ENCODE measurements at places on chromosomes 6 and 20. TPM values are rescaled to one million over a fixed set of nuclear protein-coding genes. Genes with fewer than 3 reads are reported as not detected.

FLRT3 gene
- total RNA-seq = 4.0 TPM

SGK2 gene
- total RNA-seq = not detected

DDO gene
- total RNA-seq = 3.5 TPM

DNA sequence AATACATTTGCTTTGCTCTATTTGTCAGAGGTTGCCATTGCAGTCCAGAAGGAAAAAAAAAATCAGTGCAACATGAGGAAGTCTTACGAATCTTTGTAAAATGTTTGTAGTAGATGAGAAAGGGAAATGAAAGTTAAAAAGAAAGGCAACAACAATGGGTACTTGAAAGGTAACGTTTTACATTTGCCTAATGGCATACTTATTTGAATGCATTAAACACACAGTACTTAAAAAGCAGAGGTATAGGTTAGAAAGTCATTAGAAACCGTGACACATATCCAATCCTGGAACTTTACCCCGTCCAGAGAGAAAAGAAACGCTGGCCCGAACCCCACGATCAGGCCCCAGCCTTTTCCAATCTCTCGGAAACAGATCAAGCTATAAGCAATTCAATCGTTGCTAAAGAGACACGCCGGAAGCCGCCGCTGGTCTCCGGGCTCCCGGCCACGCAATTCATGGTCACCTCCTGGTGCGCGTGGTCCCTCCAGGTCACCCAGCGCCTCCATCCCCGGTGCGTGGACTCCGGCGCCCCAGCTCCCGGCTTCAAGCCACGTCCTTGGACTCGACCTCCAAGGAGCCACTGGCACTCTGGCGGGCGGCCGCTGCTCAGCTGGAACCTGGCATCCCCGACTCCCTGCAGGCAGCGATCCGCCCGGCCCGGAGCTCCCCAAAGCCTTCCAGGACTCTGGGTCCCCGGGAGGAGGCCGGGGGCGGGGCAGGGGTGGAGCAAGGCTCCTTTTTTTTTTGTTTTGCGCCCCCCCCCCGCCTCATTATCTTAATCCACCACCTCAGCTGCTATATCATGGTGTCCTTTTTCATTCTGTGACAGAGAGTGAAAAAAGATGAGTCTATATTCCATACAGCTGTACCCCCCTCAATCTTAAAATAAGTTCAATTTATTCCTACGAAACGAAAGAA lies at the start of gene SLC18B1:
SLC18B1 (minus strand) TSS at position 687 of the 918 bp plus-strand sequence; CDS start at position 506, 181 bp downstream.
- DNase-seq = peak; percentile 25

MOCS3 gene
- total RNA-seq = 9.4 TPM

GRCh38 chr20:36210436-36211021 lies 25.7 kb upstream of the AAR2 start:
- no peak for DNase-seq

ACSS2 gene
- 40.1 TPM for total RNA-seq

- no peak for DNase-seq
Observed at GRCh38 chr20:10747019-10747418, 73.2 kb upstream of the JAG1 start.

DNA sequence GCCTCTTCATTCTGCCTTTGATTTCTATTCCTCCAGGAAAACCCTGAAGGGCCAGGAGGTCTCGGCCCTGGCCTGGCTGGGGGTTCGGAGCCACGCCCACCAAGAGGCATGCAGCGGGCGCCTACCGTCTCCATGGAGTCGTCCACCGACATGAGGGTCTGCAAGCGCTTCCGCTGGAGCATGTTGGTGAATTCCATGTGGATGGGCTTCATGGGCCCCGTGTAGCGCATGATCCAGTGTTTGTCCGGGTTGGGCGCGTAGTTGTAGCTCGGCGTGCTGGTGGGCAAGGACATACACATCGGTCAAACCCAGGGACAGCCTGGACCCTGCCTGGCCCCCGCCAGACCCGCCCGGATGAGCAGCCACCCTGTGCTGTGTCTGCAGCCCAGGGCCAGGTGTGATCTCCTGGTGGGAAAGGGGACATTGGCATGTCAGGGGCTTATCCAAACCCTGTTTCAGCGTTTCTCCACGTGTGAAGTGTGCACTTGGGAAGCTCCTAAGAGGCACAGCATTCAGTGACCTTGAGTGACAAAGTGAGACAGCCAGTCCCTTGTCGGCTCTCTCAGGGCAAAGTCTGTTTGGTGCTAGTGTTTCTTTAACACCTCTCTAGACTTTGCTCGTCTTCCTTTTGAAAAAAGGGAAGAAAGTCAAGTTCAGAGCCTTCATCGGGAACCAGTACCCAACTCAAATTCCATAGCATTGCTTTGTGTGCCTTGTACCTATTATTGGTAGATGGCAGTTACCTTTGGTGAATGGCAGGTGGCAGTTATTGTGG lies 100.8 kb downstream of the SULF2 start:
- DNase-seq = no peak

MOXD1 gene
- 27.5 TPM for total RNA-seq

GSTA1 gene
- not detected for total RNA-seq

OR12D3 gene
- not detected for total RNA-seq

DNA sequence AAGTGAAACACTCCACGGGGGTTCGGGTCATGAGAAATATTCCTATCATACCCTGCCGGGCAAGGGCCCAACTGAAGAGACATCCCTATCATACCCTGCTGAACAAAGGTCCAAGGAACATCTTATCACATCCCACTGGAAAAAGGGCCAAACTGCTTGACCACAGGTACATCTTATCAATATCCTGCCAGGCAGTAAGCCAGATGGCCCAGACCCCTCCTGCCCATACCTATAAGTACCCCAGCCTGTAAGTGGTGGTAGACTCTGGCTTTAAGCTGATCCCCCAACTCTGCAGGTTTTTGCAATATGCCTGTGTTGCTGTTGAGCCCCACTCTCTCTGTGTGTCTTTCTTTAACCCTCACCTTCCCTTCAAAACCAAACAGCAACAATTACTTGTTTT lies 51.6 kb downstream of the ZNF334 start:
- DNase-seq = no peak

ARMH2 gene
- not detected for total RNA-seq

DNA sequence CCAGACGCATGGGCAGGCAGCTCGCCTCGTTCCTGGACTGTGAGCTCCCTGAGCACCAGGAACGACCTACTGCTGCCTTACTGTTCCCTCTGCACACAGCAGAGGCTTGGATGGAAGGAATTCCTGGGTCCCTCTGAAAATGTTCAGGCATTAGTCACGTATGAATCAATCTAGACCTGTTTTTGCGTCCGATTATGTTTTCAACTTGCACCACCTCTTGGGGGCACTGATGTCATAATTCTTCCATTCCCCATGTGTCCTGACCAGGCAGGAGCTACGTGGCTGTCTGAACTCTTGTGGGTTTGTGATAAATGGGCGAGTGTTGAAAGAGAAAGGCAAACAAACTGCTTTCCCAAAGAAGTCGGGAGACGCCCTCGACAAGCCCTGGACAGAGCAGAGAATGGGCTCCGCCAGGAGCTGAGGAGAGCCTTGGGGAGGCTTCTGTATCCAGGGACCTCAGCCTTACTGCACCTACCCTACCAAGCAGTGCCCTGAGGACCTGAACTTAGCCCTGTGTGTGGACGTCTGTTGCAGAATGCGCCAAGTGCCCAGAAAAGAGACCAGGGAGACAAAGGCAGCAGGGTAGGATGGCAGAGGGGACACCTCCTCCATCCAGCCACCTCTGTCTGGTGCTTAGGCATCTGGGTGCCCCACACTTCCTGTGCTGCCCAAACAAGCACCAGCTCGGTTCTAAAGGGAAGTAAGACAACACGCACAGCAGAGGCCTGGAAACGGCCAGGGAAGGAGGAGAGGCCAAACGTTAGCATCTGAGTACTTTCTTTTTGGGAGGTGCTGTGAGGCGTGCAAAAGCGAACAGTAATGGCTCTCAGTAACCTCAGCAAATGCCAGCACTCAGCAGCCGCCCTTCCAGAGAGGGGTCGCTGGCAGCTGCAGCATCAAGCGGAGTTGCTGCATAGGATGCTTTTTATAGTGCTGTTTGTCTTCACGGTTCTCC lies 124.2 kb downstream of the LY86 start:
- DNase-seq = peak; percentile 87
